ENCODE measurements at places on chromosomes 13 and 19. TPM values are rescaled to one million over a fixed set of nuclear protein-coding genes. Genes with fewer than 3 reads are reported as not detected.

The PNMA8C gene
- polyA plus RNA-seq: 1.2 TPM

The ZNF888 gene
- polyA plus RNA-seq: 2.2 TPM

The CEACAM3 gene
- not detected for polyA plus RNA-seq

The ZIC5 gene
- 6.9 TPM for polyA plus RNA-seq

The PABPC3 gene
- polyA plus RNA-seq: 66.0 TPM

The CEACAM6 gene
- polyA plus RNA-seq: 0.29 TPM

The NLRP9 gene
- polyA plus RNA-seq: 0.11 TPM

The NXNL1 gene
- not detected for polyA plus RNA-seq

The GGN gene
- 196 TPM for polyA plus RNA-seq

The CCDC70 gene
- polyA plus RNA-seq: 175 TPM

The CYP4F2 gene
- polyA plus RNA-seq: 1.8 TPM

The S1PR2 gene
- 11.9 TPM for polyA plus RNA-seq

The SIGLEC11 gene
- polyA plus RNA-seq: 5.8 TPM

The KCNRG gene
- polyA plus RNA-seq: 2.9 TPM

The MAP4K1 gene
- polyA plus RNA-seq: 8.3 TPM

The DLEU7 gene
- polyA plus RNA-seq: 0.47 TPM

The SIGLEC5 gene
- not detected for polyA plus RNA-seq

The KLK14 gene
- polyA plus RNA-seq: 1.4 TPM

The ATP12A gene
- 1.6 TPM for polyA plus RNA-seq

The LDLR gene
- 20.1 TPM for polyA plus RNA-seq

The FFAR3 gene
- not detected for polyA plus RNA-seq

The RFPL4AL1 gene
- polyA plus RNA-seq: not detected

The TTC9B gene
- 0.30 TPM for polyA plus RNA-seq

The ZNF430 gene
- polyA plus RNA-seq: 3.8 TPM

The LENG9 gene
- 1.9 TPM for polyA plus RNA-seq

The BCAM gene
- 113 TPM for polyA plus RNA-seq

The CYP4F3 gene
- polyA plus RNA-seq: 1.4 TPM

The KLK7 gene
- polyA plus RNA-seq: 0.45 TPM

The PCDH9 gene
- polyA plus RNA-seq: 2.3 TPM

The SPART gene
- 66.2 TPM for polyA plus RNA-seq

The CD177 gene
- 0.57 TPM for polyA plus RNA-seq

The CCDC8 gene
- polyA plus RNA-seq: 20.1 TPM

The ACP7 gene
- polyA plus RNA-seq: not detected

The DCT gene
- 2.1 TPM for polyA plus RNA-seq

The TNFSF9 gene
- 3.1 TPM for polyA plus RNA-seq

The STOML3 gene
- polyA plus RNA-seq: 0.91 TPM

The MICOS13 gene
- polyA plus RNA-seq: 152 TPM

The PTGIR gene
- polyA plus RNA-seq: 1.0 TPM

The RFPL4A gene
- polyA plus RNA-seq: 2.5 TPM

The CHAMP1 gene
- polyA plus RNA-seq: 15.0 TPM

The AP1M2 gene
- polyA plus RNA-seq: 23.3 TPM

The ZNF844 gene
- 10.3 TPM for polyA plus RNA-seq

Data from testis (tissue), 5 donors.